ENCODE measurements at places on chromosomes 2 and 18. TPM values are rescaled to one million over a fixed set of nuclear protein-coding genes. Genes with fewer than 3 reads are reported as not detected.
A peak's percentile ranks its signal among the peaks of the same experiment; 100 is the strongest.

- no peak overlapping the region for H3K27ac ChIP-seq
- peak; percentile 69 for DNase-seq
- H3K4me3 ChIP-seq: no peak overlapping the region
- H3K36me3 ChIP-seq: no peaks in the 10 kb centered on the region
These were observed 2.9 kb upstream of the MAL start for GRCh38 chr2:95022309-95023221.

DNA sequence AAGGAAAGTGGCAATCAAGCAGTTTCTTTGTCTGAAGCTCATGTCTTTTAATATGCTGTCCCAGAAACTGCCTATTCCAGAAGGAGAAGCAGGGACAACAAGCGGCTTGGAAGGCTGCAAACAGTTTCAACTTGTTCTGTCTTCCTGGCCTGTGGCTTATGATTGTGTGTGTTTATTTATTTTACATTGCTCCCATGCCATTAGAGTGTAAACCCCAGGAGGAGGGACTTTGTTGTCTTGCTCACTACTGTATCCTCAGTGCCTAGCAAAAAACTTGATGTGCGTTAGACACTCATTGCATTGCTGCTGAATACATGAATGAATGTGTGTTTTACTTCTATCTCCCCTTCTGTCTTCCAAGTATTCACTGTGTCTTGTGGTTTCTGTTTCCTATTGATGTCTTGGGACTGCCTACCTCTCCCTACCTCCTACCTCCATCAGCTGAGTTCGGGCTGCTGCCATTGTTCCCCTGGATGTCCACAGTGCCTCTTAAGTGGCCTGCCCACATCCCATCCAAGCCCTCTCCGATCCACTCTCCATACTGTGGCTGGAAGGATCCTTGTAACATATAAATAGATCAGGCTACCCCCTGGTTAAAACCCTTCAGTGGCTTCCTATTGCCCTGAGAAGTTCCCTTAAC is 261.4 kb downstream of the DYSF start:
- DNase-seq: no peak
- H3K36me3 ChIP-seq: no peaks in the 10 kb centered on the region
- no peak overlapping the region for H3K4me3 ChIP-seq

The TM4SF20 gene
- total RNA-seq: 0.28 TPM

DNA sequence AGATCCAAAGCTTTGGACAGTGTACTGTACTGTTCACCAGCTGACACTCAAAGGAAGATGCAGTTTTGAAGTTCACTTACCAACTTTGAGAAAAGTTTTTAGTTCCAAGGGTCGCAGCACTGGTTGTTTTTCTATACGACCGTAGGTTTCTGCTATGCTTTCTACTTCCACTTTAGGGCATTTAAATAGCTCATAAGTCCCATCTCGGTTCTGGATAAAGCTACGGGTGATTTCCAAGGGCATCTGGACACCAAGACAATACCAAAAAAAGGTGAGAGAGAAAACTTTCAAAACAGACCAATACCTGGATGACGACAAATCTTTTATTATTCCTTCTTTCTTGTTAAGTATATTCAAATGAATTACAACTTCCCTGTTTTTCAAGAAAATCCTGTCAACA is 30.3 kb downstream of the C2orf42 start:
- no peak for DNase-seq
- no peaks in the 10 kb centered on the region for H3K27me3 ChIP-seq
- H3K36me3 ChIP-seq: no peaks in the 10 kb centered on the region
- no peaks in the 10 kb centered on the region for H3K4me1 ChIP-seq
- H3K4me3 ChIP-seq: no peak overlapping the region
- no peak overlapping the region for H3K27ac ChIP-seq
